ENCODE measurements at places on chromosomes 16 and 17.

DNA sequence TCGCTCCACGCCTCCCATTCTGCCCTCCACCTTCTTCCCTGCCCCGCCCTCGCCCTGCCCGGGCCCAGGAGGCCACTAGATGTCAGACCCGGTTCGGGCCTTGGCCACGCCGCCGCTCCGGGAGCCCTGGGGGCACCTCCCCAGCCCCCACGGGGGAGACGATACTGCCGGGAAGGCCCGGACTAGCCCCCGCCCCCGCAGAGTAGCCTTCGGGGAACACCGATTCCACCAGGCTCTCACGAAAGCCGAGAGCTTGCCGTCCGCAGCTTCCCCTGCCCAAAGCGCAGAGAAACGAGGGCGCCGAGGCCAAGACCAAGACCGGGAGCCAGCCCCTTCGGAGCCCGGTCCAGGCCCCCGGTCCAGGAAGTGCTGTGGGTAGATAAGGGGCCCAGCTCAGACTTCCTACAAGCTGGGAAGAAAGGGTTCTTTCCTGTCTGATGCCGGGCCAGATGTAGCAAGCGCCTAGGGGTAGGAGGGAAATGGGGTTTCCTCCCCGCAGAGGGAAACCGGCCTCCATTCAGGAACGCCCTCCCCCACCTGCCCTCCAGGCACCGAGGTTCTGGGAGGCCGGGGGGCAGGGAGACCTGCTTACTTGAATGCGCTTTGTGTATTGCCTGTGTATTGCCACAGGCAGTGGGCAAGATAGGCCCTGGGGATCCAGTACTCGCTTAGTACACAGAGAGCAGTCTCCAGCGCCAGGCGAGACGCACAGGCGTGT lies 806 bp upstream of the CYB561 start:
- peak; percentile 61 for DNase-seq

DNA sequence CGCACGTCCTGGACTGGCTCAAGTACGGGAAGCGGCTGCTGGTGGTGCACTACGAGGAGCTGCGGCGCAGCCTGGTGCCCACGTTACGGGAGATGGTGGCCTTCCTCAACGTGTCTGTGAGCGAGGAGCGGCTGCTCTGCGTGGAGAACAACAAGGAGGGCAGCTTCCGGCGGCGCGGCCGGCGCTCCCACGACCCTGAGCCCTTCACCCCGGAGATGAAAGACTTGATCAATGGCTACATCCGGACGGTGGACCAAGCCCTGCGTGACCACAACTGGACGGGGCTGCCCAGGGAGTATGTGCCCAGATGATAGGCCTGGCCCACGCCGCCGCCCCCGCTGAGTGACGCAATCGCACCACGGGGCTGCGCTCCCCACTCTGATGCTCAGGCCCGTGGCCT lies 50.2 kb downstream of the WSCD1 start:
- no peak for DNase-seq

GRCh38 chr17:34254651-34255380 lies at the start of gene CCL2:
Gene CCL2 (plus strand): TSS chr17:34255285. CDS start chr17:34255350, 65 bp downstream.
- no peak for DNase-seq

- no peak for DNase-seq
Measured at GRCh38 chr16:3548445-3548844, 28.8 kb downstream of the NLRC3 start.

- no peak for DNase-seq
Measured at GRCh38 chr17:75341784-75342486, 52.7 kb upstream of the SLC25A19 start.

DNA sequence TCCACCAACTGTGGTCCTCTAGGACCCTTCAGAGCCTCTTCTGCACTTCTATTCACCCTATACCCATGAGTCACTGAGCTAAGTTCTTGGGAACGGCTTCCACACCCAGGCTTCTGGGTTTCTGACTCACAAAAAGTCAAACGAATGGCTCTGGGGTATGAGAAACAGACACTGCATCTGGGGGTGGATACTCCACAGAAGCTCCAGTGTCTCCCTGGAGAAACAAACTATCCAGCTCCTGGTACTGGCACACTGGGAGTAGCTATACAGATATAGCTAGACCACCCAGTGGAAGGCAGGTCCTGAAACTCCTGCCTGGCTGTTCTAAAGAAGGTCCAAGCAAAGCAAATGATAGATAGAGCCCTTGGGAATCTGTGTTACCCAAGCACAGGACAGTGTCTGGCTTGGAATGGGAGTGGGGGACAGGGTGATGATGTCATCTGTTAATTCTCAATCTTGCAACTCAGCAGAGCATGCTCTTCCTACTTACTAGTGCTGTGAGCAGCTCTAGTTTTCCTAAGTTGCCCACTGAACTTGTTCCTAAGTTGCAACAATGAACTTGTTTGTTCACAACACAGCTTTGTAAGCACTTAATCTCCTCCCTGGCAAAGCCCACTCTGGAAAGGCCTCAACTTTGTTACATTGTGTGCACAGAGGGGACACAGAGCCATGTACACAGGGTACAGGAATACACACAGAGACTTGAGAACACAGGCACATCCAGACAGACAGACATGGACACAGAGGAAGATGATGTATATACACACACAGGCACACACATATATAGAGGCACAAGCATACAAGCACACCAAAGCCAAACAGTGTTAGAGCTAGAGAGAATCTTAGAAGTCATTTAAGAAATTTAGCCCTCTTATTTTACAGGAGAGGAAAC lies 6.7 kb downstream of the MMP28 start:
- no peak for DNase-seq

DNA sequence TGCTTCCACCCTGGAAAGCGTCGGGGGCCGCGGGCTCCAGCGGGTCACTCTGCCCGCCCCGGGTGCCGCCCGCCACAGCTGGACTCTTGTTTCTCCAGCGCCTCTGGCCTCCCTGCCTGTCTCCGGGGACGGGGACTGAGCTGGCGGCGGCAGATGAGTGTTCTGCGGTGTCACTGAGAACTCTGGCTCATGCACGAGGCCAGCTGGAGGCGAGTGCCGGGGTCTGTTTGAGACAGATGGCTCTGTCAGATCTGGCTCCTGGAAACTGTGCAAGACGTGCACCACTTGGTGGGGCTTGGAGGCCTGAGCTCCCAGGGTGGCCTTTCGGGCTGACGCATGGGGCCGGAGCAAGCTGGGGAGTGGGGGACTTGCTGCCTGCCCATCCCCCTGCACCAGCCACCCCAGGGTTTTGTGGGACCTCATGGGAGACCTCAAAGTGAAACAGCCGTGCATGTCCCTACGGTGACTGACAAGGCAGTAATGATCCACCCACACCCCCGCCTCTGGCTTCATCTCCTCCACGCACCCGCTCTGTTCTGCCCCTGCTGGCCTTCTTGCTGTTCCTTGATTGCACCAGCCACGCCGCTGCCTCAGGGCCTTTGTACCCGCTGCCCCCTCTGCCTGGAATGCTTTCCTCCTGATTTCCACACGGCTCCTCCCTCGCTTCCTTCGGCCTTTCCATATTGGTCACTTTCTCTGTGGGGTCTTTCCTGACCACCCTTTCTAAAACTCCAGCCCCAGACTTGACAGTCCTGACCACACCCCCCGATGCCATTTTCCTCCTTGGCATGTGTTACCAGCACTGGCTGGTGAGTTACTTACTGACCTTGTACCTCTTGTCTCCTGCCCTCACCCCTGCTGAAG lies 174.9 kb upstream of the CIBAR2 start:
- no peak for DNase-seq

- DNase-seq, result no peak
Measured at GRCh38 chr16:3638916-3639644, 15.4 kb upstream of the DNASE1 start.

GRCh38 chr17:8798846-8799569 lies at the start of gene MFSD6L:
Gene MFSD6L (minus strand): TSS chr17:8799365. CDS start chr17:8799120, 245 bp downstream.
- DNase-seq, result no peak

DNA sequence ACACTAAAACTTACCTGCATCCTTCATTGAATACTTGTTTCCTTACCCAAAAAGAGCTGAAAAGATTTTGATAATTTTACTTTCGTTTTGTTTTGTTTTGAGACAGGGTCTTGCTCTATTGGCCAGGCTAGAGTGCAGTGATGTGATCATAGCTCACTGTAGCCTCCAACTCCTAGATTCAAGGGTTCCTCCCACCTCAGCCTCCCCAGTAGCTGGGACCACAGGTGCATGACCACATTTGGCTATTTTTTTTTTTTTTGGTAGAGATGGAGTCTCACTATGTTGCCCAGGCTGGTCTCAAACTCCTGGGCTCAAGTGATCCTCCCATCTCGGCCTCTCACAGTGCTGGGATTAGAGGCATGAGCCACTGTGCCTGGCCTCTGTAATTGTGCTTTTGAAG lies 10.0 kb upstream of the TCAP start:
- no peak for DNase-seq

DNA sequence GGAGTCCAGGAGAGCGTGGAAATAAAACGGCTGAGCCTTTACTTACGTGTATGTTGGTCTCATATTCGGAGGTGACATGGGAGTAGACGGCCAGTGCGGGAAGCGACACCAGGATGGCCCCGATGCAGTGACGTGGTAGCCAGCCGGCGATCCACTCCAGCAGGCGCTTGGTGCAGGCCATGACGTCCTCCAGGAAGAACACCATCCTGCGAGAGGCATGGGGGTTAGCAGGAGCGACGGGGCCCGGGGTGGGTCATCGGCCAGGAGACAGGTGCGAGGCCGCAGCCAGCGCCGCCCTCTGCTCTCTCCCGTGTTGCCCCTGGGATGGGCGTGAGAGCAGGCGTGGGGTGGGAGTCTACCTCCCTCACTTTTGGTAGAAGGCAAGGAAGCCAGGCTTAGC lies 98.6 kb upstream of the CREBBP start:
- DNase-seq, result no peak

DNA sequence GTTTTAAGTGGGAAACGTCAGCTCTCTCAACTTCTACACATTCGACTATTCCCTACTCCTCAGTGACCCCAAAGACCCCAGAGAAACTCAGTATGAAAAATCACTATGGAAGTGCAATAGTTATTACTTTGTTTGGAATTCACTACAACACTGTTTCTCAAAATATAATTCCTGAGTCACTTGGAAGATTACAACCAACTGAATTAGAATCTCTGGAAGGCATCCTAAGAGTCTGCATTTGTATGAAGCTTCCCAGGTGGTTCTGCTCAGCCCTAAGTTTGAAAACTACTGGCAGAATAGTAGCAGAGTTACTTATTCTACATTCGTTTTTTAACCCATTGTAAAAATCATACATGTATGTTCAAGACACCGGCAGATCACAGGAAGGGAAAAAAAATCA lies 525.6 kb downstream of the MAF start:
- DNase-seq, result no peak

- no peak for DNase-seq
Measured at GRCh38 chr17:16417896-16418684, 2.7 kb downstream of the TRPV2 start.

GRCh38 chr16:64225036-64225435 lies 896.8 kb downstream of the CDH11 start:
- DNase-seq, result no peak

DNA sequence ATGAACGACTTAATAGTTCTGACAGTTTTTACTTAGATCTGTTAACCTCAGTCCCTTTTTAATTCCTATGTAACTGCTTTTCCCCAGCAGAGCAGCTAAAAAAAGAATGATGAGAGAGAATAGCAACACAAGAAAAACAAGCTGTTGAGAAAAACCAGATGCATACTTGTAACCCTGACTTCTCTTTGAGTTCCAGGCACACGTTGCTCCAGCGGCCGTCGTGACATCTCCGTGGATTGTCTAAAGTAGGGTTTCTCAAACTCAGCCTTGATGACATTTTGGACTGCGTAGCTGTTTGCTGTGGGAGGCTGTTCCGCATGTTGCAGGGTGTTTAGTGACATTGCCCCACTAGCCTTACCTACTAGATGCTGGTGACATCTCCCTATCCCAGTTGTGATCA lies 324.0 kb downstream of the SNX29 start:
- no peak for DNase-seq

DNA sequence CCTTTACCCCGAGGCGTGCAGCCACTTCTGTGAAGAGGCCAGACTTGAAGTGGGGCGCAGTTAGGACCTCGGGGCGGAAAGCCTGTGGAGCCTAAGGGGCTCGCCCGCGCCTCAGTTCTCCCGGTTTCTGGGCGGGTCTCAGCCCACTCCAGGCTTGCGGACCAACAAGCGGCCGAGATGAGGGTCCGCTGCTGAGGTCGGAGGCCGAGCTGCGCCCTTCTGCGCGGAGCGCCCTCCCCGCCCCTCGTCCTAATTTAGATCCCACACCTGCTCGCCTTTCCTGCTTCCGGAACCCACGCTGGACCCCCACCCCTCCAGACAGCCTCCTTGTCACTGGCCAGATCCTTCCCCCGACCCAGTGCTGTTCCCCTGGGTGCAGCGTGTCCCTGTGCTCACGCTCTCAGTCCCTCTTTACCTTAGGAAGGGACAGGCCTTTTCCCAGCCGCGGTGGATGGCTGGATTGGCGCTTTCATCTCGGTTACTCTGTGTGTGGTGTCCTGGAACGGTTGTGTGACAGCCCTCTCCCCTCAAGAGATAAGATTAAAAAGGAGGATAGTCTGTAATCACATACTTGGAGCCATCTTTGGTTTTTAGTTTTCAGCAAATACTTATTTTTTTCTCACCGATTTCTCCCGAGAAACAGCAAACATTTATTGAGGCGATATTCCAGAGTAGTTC lies 933 bp upstream of the ATXN7L3 start:
- no peak for DNase-seq

DNA sequence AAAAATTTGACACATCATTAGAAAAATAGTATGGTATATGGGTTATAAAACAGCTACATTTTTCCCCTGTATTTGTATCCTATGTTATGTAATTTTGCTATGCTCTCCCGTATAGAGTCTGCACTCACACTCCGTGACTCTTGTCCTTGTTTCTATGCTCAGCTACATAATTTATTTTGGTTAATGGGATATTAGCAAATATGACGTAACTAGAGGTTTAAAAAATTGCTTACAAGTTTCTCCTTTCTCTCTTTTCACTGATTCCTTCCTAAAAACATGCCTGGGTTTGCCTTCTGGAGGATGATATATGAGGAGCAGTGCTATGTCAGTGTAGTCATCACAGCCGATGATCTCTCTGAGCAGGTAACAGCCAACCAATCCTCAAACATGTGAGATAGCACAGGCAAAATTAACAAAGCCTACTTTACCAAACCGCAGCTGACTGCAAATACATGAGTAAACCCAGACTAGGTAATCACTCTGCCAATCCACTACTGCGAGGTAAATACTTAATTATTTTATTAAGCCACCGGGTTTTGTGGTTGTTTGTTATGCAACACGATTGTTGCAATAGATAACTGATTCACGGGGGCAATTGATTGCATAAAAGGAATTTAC lies 126.9 kb downstream of the KIF2B start:
- no peak for DNase-seq
